ENCODE measurements at places on chromosomes 16 and 17. TPM values are rescaled to one million over a fixed set of nuclear protein-coding genes. Genes with fewer than 3 reads are reported as not detected.

The ZNF385C gene
- total RNA-seq, result not detected

The AGRP gene
- not detected for total RNA-seq

The CRAMP1 gene
- 10.7 TPM for total RNA-seq

The SRCIN1 gene
- total RNA-seq, result not detected

The EVPLL gene
- total RNA-seq, result not detected

The KRTAP1-5 gene
- total RNA-seq, result not detected

DNA sequence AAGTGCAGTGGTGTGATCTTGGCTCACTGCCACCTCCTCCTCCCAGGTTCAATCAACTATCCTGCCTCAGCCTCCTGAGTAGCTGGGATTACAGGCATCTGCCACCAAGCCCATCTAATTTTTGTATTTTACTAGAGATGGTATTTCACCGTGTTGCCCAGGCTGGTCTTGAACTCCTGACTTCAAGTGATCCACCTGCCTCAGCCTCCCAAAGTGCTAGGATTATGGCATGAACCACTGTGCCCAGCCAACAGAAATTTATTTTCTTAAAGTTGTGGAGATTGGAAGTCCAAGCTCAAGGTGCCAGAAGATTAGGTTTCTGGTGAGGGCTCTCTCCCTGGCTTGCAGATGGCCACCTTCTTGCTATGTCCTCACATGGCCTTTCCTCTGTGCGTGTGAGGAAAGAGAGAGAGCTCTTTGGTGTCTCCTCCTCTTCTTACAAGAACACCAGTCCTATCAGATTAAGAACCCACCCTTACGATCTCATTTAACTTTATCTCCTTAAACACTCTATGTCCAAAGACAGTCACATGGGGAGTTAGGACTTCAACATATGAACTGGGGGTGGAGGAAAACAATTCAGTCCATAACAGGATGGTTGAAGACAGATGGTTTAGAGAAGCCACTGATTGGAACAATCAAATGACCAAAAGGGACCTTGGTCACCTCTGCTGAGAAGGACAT lies 31.8 kb downstream of the C16orf82 start:
- no peak overlapping the region for H3K4me3 ChIP-seq
- no peaks in the 10 kb centered on the region for H3K27me3 ChIP-seq
- H3K27ac ChIP-seq, result no peak overlapping the region
- H3K36me3 ChIP-seq, result no peaks in the 10 kb centered on the region

DNA sequence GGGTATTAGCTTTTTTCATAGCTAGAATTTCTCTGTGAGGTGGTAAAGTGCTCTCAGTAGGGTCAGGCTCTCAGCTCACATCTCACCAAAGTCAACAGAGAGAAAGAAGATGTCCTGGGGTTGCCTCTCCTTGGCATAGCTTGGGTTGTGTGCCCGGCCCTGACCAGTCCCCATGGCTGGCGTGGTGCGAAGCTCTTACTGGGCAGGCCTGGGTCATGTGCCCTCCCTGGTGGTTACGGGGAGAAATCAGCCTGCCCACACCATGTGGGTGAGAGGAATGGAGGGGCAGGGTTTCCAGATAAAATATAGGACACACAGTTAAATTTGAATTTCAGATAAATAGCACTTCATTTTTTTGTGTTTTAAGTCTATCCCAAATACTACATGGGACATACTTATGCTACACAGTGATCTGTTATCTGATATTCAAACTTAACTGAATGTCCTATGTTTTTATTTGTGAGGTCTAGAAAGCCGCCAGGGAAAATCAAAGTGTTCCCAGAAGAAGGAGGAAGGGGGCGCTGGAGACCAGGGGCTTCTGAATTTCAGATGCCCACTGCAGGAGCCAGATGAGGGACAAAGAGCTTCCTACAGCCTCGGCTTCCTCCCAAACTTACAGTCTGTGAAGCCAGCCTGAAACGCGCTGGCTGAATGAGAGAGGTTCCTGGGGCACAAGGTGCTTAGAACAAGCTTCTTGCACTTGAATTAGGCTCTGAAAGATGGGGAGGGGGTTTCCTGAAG lies 45.4 kb downstream of the NKD1 start:
- no peak overlapping the region for H3K27ac ChIP-seq
- no peaks in the 10 kb centered on the region for H3K27me3 ChIP-seq
- no peak overlapping the region for H3K4me3 ChIP-seq
- no peaks in the 10 kb centered on the region for H3K36me3 ChIP-seq

- peak overlapping the region; percentile 97 for H3K27ac ChIP-seq
- DNase-seq, result peak; percentile 3
- no peaks in the 10 kb centered on the region for H3K36me3 ChIP-seq
- H3K4me1 ChIP-seq, result peaks cover 34% of the 10 kb centered on the region
- no peaks in the 10 kb centered on the region for H3K27me3 ChIP-seq
Observed at GRCh38 chr17:18182110-18182977, 1.3 kb upstream of the ALKBH5 start.

DNA sequence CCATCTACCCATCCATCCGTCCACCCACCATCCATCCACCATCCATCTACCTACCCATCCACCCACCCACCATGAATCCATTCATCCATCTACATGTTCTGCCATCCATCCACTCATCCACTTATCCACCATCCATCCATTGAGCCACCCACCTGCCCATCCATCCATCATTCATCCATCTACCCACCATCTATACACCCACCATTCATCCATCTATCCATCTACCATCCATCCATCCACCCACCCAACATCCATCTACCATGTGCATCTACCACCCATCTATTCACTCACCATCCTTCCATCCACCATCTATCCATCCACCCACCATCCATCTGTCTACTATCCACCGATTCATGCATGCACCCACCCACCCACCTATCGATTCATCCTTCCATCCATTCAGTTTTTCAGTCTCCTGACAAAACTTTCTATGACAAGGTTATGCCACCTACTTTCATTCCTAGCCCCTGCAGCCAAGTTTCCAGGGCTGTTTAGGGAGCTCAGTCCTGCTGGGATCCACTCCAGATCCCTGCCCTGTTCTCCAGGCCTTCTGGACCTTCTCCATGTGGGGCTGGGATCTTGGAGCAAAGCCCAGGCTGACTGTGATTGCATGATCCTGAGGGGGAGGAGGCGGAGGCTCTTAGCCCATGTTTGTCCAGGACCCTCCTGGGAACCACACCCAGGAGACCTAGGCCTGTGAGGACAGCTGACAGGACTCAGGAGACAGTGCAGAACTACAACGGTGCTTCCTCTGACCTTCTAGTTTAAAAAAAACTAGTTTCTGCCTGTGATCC lies 27.4 kb downstream of the BCO1 start:
- no peak overlapping the region for H3K27ac ChIP-seq
- peak; percentile 54 for DNase-seq
- H3K36me3 ChIP-seq, result no peaks in the 10 kb centered on the region
- no peaks in the 10 kb centered on the region for H3K4me1 ChIP-seq
- H3K27me3 ChIP-seq, result no peaks in the 10 kb centered on the region

DNA sequence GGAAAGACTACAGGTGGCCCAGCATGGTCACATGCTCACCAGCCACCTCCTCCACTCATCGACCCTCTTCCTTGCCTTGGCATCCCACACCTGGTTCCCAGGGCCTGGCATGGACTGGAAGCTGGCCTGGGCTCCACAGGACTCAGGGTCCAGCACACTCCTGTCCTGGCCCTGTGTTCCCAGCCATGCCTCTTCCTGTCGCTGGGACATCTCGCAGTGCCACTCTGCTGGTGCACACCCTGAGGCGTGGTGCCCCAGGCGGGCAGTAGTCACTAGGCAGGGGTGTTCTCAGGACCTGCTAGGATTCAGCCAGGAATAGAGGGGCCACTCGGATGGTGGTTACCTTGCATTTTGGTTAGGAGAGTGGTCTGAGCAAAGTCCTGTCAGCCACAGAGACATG lies 99.4 kb downstream of the AMFR start:
- no peaks in the 10 kb centered on the region for H3K27me3 ChIP-seq
- no peak overlapping the region for H3K4me3 ChIP-seq
- DNase-seq, result no peak
- H3K27ac ChIP-seq, result no peak overlapping the region
- no peaks in the 10 kb centered on the region for H3K4me1 ChIP-seq

- H3K27ac ChIP-seq, result no peak overlapping the region
- H3K4me3 ChIP-seq, result no peak overlapping the region
- H3K27me3 ChIP-seq, result no peaks in the 10 kb centered on the region
Observed at GRCh38 chr16:314351-314750, 31.4 kb downstream of the PDIA2 start.

- no peak for DNase-seq
- H3K27me3 ChIP-seq, result peaks cover 17% of the 10 kb centered on the region
- H3K4me3 ChIP-seq, result no peak overlapping the region
- no peak overlapping the region for H3K27ac ChIP-seq
Observed at GRCh38 chr16:80802902-80803301, 1.5 kb downstream of the CDYL2 start.

GRCh38 chr17:10183931-10184930 lies 14.2 kb downstream of the GAS7 start:
- H3K4me3 ChIP-seq, result no peak overlapping the region
- no peak for DNase-seq
- H3K27me3 ChIP-seq, result no peaks in the 10 kb centered on the region
- H3K36me3 ChIP-seq, result no peaks in the 10 kb centered on the region

DNA sequence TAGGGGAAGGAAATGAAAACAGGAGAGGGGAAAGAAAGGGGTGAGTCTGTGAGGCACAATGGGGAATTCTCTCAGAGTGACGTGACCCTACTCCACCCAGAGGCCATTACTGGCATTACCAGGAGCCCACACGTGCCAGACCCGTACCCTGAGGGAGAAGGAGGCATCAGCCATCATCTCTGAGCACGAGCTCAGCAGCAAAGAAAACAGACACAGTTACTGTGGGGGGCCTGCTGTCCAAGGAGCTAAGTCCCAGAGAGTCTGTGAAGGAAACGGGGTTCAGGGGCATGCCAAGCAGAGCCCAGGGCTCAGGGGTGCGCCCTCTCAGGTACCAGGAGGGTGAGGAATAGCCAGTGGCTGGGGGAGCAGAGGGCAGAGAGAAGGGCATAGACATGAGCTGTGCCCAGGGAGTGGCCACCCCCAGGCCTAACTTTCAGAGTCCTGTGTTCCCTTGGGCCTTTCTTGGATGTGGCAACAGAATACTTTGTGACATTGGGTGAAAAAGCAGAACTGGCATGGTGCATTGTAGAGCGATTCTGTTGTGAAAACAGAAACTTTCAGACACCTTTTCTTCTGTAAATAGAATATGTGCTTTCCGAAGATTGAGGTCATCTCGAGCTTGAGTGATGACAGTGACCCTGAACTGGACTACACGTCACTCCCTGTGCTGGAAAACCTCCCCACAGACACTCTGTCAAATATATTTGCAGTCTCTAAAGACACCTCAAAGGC lies 11.3 kb downstream of the TAF1C start:
- DNase-seq, result peak; percentile 45
- peaks cover 20% of the 10 kb centered on the region for H3K36me3 ChIP-seq
- no peaks in the 10 kb centered on the region for H3K27me3 ChIP-seq
- H3K4me1 ChIP-seq, result peaks cover 5% of the 10 kb centered on the region

DNA sequence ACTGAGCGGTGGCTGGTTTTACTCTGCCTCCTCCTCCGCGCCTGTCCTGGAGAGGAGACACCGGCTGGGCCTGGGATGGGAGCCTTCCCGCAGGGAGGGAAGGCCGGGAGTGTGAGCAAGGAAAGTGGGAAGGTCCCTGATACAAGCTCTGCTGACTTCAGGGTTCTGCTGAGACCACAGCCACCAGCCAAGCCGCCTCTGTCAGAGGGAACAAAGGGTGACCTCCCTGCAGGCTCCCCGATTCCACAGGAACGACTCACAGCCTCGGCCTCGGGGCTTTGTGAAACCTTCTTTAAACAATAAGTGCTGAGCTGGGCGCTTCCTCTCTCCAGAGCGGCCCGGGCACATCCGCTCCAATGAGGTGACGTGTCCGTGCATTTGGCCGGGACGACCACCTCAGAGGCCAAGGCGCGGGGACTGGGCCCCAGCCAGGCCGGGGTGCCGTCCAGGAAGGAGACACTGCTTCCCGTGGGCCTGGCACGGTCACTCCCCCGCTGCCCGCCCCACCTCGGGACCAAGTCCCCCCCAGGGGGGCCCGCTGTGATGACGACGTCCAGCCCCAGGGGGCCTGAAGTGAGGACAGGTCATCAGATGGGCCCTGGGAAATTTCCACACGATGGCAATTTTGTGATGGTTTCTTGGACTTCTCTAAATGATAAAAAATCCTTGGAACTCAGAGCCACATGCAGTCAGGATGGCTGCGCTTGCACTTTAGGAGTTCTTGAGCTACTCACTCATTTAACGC lies 11.8 kb upstream of the CIBAR2 start:
- H3K4me3 ChIP-seq, result peak overlapping the region; percentile 27
- peaks cover 41% of the 10 kb centered on the region for H3K4me1 ChIP-seq
- no peaks in the 10 kb centered on the region for H3K36me3 ChIP-seq
- peak; percentile 84 for DNase-seq
- no peaks in the 10 kb centered on the region for H3K27me3 ChIP-seq

DNA sequence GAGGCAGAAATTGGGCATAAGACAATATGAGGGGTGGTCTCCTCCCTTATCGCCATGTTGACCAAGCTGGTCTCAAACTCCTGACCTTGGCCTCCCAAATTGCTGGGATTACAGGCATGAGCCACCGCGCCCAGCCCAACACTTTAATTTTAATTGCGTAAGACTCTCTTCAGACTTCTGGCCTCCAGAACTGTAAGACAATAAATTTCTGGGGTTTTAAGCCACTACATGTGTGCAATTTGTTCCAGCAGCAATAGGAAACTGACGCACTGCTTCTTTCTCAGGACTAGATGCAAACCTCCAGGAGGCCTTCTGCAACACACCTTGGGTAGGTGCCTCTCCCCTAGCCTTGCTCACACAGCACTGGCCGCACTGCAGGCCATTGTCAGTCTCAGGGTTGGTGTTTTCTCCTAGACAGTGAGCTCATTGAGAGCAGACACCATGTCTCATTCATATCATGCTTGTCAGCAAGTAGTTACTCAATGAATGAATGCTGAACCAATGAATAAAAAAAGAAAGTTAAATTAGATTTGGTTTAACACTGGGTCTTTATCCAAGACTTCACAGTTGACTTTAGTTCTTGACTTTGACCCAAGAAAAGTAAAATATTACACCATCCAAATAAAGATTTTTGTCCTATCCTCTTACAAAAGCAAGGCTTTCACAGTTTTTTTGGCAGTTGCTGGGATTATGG lies 5.5 kb upstream of the ACSF2 start:
- no peak for DNase-seq
- H3K27ac ChIP-seq, result peak overlapping the region; percentile 8
- H3K4me1 ChIP-seq, result peaks cover 12% of the 10 kb centered on the region
- H3K4me3 ChIP-seq, result no peak overlapping the region
- H3K36me3 ChIP-seq, result no peaks in the 10 kb centered on the region
- H3K27me3 ChIP-seq, result no peaks in the 10 kb centered on the region

GRCh38 chr17:78205124-78205775 lies 8.8 kb upstream of the BIRC5 start:
- no peak overlapping the region for H3K27ac ChIP-seq
- H3K27me3 ChIP-seq, result no peaks in the 10 kb centered on the region
- no peaks in the 10 kb centered on the region for H3K4me1 ChIP-seq

DNA sequence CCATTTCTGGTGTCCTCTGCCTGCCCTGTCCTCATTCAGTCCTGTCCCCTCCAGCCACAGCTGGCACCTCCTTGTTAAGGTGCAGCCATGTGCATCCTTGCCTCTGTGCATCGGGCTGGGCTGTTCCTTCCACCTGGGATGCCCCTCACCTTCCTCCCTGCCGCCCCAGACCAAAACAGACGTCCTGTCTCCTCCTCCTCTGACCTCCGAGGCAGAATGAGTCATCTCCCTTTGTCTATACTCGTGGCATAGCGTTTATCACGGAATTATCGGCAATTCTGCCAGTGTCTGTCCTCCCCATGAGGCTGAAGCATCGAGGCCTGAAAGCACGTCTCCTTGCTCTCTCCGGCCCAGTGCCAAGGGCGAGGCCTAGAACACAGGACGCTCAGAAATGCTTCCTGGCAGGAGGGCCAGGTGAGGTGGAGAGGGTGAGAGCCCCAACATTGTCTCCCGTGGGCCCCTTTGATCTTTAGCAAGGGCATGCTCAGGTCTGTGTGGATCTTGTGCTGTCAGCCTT lies 4.6 kb downstream of the RAI1 start:
- peak overlapping the region; percentile 41 for H3K27ac ChIP-seq
- H3K36me3 ChIP-seq, result no peaks in the 10 kb centered on the region
- DNase-seq, result no peak
- peaks cover 24% of the 10 kb centered on the region for H3K4me1 ChIP-seq
- H3K4me3 ChIP-seq, result no peak overlapping the region
- no peaks in the 10 kb centered on the region for H3K27me3 ChIP-seq
